Hair follicular keratinocyte (primary cell): ENCODE measurements at places on chromosomes 7 and 10. TPM values are rescaled to one million over a fixed set of nuclear protein-coding genes. Genes with fewer than 3 reads are reported as not detected.

OR13A1 gene
- total RNA-seq: not detected in 2 replicates

VSTM4 gene
- 0.11 TPM in 1 of 2 replicates, not detected in the other for total RNA-seq

CPA4 gene
- 3.4 and 10.8 TPM in 2 replicates for total RNA-seq

LOXL4 gene
- 0.04 and 0.16 TPM in 2 replicates for total RNA-seq

SPDYE18 gene
- total RNA-seq: not detected in 2 replicates
